ENCODE measurements at places on chromosomes 2 and 18. TPM values are rescaled to one million over a fixed set of nuclear protein-coding genes. Genes with fewer than 3 reads are reported as not detected.

DNA sequence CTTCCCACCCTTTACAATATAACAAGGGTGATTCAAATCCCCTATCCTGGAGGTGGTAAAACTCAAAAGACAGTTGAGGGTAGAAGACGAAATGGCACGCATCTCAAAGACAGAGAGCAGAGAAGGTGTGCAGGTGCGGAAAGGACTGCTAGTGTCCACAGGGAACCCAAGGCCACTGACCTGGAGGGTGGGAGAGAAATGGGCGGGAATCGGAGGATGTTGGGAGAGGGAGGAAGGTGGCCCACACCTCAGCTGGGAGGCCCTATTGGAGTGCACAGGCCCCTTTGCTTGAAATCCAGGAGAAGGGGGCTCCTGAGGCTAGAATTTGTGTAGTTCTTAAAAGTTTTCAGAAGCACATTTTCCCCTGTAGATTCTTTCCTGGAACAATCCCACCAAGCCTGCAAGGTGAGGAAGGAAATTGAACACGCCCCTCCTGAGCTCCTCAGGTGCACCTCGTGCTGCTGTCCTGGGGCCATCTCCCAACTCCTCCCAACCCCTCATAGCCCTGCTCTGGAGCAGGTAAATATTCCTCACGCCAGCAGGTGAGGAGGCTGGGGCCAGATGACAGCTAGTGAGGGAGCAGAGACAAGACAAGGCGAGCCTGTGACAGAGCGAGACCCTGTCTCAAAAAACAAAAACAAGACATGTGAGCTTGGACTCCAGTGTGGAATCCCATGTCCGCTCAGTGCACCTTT, 99.3 kb downstream of the MCFD2 start:
- DNase-seq: no peak

ELP2 gene
- total RNA-seq: 75.7 TPM

CPS1 gene
- total RNA-seq: 0.54 TPM

- DNase-seq: no peak
Measured at GRCh38 chr2:215979620-215980019, 33.7 kb downstream of the MREG start.

- no peak for DNase-seq
Measured at GRCh38 chr2:215498431-215498830, 62.6 kb upstream of the FN1 start.

ZFAND2B gene
- total RNA-seq: 87.8 TPM

- DNase-seq: no peak
Measured at GRCh38 chr2:10260130-10260529, 42.6 kb upstream of the HPCAL1 start.

GRCh38 chr2:41381701-41382100, 666.1 kb upstream of the PKDCC start:
- DNase-seq: no peak

LCT gene
- 0.27 TPM for total RNA-seq

- DNase-seq: no peak
Measured at GRCh38 chr2:128449226-128450061, 130.8 kb upstream of the HS6ST1 start.

ASIC4 gene
- 0.27 TPM for total RNA-seq

GRCh38 chr2:19141234-19142004, 217.0 kb downstream of the OSR1 start:
- no peak for DNase-seq

DNA sequence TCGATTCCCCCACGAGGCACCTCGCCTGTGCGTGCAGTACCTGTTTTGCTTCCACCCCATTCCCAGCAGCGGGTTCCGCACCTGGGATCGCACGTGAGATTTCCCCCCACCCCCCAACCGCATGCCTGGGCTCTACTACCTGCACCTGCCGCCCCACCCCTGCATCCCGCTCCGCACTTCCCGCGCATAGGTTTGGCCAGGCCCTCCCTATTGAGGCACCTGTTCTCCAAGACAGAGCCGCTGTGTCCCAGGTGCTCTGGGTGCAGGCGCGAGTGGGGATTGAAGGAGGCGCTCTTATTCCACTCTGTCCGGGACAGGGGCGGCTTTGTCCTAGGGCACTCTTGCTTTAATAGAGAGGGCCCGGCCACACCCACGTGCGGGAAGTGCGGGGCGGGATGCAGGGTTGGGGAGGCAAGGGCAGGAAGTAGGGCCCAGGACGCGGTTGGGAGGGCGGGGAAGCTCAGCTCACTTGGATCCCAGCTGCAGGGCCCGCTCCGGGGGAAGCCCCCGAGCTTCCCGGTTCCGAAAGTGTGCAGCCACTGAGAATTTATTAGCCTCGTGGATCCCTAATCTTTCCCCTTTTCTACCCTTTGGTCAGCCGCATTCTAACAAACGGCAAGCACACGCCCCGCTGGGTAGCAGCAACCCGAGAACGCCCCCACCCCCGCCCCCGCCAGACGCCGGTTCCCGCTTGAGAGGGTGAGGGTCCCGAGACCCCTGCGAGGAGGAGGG, 670 bp upstream of the MOCOS start:
- no peak for DNase-seq

PIEZO2 gene
- 1.3 TPM for total RNA-seq

- no peak for DNase-seq
Measured at GRCh38 chr2:102346381-102347130, 9.0 kb upstream of the IL18R1 start.

MSTN gene
- not detected for total RNA-seq

FAM210A gene
- total RNA-seq: 13.7 TPM

GRCh38 chr2:26887151-26887550, 39.2 kb downstream of the DPYSL5 start:
- peak; percentile 31 for DNase-seq

- no peak for DNase-seq
Measured at GRCh38 chr2:83471655-83472054, 987.4 kb downstream of the SUCLG1 start.

TUBA3E gene
- not detected for total RNA-seq

Data from hematopoietic multipotent progenitor cell (in vitro differentiated cells).